ENCODE measurements at places on chromosomes 7 and 10. TPM values are rescaled to one million over a fixed set of nuclear protein-coding genes. Genes with fewer than 3 reads are reported as not detected.

The INMT gene
- total RNA-seq: 142 TPM

The SKIDA1 gene
- total RNA-seq: 0.39 TPM

The VSTM2A gene
- total RNA-seq: 0.84 TPM

The TMEM140 gene
- 31.8 TPM for total RNA-seq

The CYP3A7 gene
- total RNA-seq: not detected

The SDK1 gene
- total RNA-seq: 10.7 TPM

The LBX1 gene
- not detected for total RNA-seq

The SPDYE5 gene
- total RNA-seq: not detected

The CYP26C1 gene
- 2.2 TPM for total RNA-seq

The STEAP1B gene
- total RNA-seq: 4.2 TPM

The DYNC1I1 gene
- total RNA-seq: 12.0 TPM

The LIPJ gene
- not detected for total RNA-seq

GRCh38 chr10:131810805-131811629, 89.8 kb upstream of the PPP2R2D start:
- H3K4me1 ChIP-seq: no peaks in the 10 kb centered on the region
- no peak overlapping the region for H3K27ac ChIP-seq
- no peaks in the 10 kb centered on the region for H3K36me3 ChIP-seq
- no peaks in the 10 kb centered on the region for H3K27me3 ChIP-seq

DNA sequence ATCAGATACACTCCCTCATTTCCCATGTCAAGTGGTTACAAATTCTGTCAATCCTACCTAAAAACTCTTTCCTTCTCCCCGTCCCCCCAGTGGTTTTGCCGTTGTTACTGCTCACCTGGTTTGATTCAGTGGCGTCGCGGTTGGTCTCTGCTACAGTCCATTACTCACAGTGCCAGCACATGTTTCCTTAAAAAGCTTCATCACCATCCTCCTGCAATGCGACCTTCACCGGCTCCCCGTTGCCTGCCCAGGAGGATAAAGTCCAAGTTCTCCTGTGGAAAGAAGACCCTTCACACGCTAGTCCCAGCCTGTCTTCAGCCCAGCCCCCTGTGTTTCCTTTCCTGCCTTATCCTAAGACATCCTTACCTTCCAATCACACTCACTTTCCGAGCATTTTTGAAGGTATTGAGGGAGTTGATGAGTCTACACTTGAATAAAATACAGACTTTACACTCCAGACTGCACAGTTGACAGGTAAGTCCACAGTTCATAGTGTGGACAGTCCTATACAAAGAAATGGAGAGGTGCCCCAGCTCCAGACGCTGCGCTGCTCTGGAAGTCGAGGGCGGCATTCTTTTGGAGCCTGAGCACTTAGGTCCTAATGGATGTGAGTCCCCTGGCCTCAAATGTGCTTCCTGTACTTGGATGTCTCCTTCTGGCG, 3.4 kb upstream of the LARP4B start:
- no peaks in the 10 kb centered on the region for H3K36me3 ChIP-seq
- peaks cover 4% of the 10 kb centered on the region for H3K4me1 ChIP-seq
- H3K27ac ChIP-seq: no peak overlapping the region
- no peak for DNase-seq

DNA sequence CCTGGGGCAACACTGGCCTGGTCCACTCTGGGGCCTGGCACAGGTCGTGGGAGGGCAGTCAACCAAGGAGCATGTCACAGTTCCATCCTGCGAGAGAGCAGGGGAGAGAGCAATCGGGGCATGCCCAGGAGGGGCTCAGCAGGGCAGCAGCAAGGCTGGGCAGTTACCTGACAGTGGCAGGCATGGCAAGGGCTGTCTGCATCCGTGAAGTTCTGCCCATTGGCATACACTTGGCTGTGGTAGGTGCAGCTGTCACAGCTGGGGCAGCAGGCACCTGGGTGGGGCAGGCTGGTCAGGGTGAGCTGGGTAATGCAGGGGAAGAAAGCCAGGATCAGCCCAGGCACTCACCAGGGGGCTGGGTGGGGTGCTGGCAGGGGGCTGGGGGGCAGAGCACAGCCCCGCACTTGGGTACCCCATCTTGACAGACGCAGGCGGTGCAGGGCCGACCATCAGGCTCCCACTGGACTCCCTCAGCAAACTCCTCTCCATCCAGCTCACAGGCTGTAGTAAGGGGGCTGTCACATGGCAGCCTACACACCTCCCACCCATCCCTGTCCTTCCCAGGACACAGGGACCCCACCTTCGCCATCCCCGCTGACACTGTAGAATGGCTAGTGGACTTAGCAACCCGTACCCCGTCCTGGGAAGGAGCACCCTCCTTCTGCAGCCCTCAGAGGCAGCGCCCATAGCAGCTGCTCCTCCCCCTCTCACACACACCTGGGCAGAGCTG, 17.8 kb downstream of the KCP start:
- no peaks in the 10 kb centered on the region for H3K4me1 ChIP-seq
- DNase-seq: no peak
- H3K36me3 ChIP-seq: no peaks in the 10 kb centered on the region

GRCh38 chr7:116524609-116525297, at the start of gene CAV1:
TSS of gene CAV1 (plus strand) at chr7:116525036. CDS start at chr7:116525063, 27 bp downstream.
- peak within 1 kb of the TSS; percentile 79 for H3K27ac ChIP-seq
- H3K4me1 ChIP-seq: peaks cover 18% of the 10 kb centered on the region
- peak within 1 kb of the TSS; percentile 63 for H3K4me3 ChIP-seq
- no peaks in the 10 kb centered on the region for H3K27me3 ChIP-seq
- no peaks in the 10 kb centered on the region for H3K36me3 ChIP-seq

GRCh38 chr7:119783799-119784198, 489.2 kb upstream of the KCND2 start:
- DNase-seq: no peak
- H3K4me3 ChIP-seq: no peak overlapping the region
- no peaks in the 10 kb centered on the region for H3K27me3 ChIP-seq
- H3K27ac ChIP-seq: no peak overlapping the region

GRCh38 chr10:132600416-132600815, 62.8 kb downstream of the INPP5A start:
- no peaks in the 10 kb centered on the region for H3K27me3 ChIP-seq
- no peak overlapping the region for H3K27ac ChIP-seq
- DNase-seq: no peak
- H3K4me1 ChIP-seq: peaks cover 24% of the 10 kb centered on the region
- H3K4me3 ChIP-seq: no peak overlapping the region

GRCh38 chr10:88582411-88582805, 710 bp downstream of the RNLS start:
- DNase-seq: no peak
- no peaks in the 10 kb centered on the region for H3K27me3 ChIP-seq
- H3K4me3 ChIP-seq: peak overlapping the region; percentile 73
- no peaks in the 10 kb centered on the region for H3K36me3 ChIP-seq

GRCh38 chr7:98312201-98312600, 30.7 kb downstream of the BRI3 start:
- DNase-seq: no peak
- no peaks in the 10 kb centered on the region for H3K27me3 ChIP-seq
- H3K4me1 ChIP-seq: no peaks in the 10 kb centered on the region
- no peak overlapping the region for H3K4me3 ChIP-seq
- no peak overlapping the region for H3K27ac ChIP-seq
- H3K36me3 ChIP-seq: no peaks in the 10 kb centered on the region

GRCh38 chr10:53115660-53116059, 343.1 kb upstream of the MBL2 start:
- no peaks in the 10 kb centered on the region for H3K4me1 ChIP-seq
- no peaks in the 10 kb centered on the region for H3K36me3 ChIP-seq
- no peak overlapping the region for H3K4me3 ChIP-seq
- H3K27ac ChIP-seq: no peak overlapping the region

GRCh38 chr10:70232155-70232858, 922 bp downstream of the PPA1 start:
- no peaks in the 10 kb centered on the region for H3K36me3 ChIP-seq
- no peaks in the 10 kb centered on the region for H3K4me1 ChIP-seq
- H3K27me3 ChIP-seq: no peaks in the 10 kb centered on the region

- no peaks in the 10 kb centered on the region for H3K27me3 ChIP-seq
- no peak overlapping the region for H3K4me3 ChIP-seq
- peak overlapping the region; percentile 72 for H3K27ac ChIP-seq
Observed at GRCh38 chr10:48606530-48607355, 1.9 kb upstream of the ARHGAP22 start.

DNA sequence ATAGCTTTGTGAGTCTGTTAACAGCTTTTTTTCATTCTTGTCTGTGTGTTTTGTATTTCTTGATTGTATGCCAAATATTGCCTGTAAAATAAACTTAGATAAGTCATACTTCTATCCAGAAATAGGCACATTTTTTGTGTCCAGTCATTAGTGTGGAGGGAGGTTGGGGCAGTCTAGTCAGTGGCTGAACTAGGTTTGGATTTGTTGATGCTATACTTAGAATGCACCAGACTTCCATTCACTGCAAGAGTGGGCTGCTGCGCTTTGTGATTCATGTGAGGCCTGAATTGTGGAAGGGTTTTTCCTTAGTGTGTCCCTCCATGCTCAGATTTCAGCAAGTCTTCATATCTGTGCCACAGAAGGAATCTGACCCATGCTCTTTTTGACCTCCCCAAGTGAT, 50.0 kb downstream of the TRUB1 start:
- no peaks in the 10 kb centered on the region for H3K27me3 ChIP-seq
- H3K4me1 ChIP-seq: no peaks in the 10 kb centered on the region
- no peak overlapping the region for H3K4me3 ChIP-seq
- no peaks in the 10 kb centered on the region for H3K36me3 ChIP-seq
- no peak overlapping the region for H3K27ac ChIP-seq

DNA sequence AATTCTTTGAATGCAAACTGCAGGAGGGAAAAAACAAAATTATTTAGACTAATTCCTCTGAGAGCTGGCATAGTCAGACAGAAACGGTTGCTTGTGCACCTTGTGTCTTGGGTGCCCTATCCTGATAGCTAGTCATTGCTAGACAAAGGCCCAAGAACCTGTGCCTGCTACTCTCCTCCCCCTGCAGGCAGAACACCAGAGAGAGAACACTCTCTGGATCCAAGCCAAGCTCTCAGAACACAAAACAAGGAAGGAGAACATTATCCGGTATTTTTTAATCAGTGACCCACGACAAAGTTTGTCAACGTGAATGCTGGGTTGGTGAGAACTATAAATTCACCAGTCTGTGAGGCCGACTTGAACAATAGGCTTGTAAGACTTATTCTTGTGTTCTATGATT, 18.8 kb upstream of the PPP1R9A start:
- no peak overlapping the region for H3K4me3 ChIP-seq
- no peak for DNase-seq
- no peaks in the 10 kb centered on the region for H3K27me3 ChIP-seq
- H3K27ac ChIP-seq: no peak overlapping the region
- H3K4me1 ChIP-seq: no peaks in the 10 kb centered on the region

GRCh38 chr10:99466632-99467223, 36.3 kb upstream of the GOT1 start:
- no peaks in the 10 kb centered on the region for H3K4me1 ChIP-seq
- H3K27me3 ChIP-seq: no peaks in the 10 kb centered on the region
- H3K27ac ChIP-seq: no peak overlapping the region

DNA sequence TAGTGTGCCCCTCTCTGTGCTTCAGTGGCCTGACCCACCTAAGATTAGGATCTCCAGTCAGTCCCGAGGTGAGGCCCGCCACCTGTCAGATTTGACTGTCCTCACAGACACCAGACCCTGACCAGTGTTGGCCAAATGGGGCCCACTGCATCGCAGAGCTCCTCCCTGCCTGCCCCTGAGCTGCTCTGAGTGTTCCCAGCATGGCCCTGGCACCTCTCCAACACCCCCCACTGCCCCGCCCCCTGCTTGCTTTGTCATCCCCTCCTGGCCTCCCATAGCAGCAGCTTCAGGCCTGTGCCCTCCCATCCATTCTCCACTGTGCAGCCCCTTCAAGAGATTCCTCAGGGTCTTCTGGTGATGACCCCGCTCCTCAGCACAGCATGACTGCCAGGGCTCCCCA, 67.6 kb downstream of the C10orf120 start:
- H3K27ac ChIP-seq: no peak overlapping the region
- no peaks in the 10 kb centered on the region for H3K36me3 ChIP-seq
- no peaks in the 10 kb centered on the region for H3K4me1 ChIP-seq
- no peak overlapping the region for H3K4me3 ChIP-seq

DNA sequence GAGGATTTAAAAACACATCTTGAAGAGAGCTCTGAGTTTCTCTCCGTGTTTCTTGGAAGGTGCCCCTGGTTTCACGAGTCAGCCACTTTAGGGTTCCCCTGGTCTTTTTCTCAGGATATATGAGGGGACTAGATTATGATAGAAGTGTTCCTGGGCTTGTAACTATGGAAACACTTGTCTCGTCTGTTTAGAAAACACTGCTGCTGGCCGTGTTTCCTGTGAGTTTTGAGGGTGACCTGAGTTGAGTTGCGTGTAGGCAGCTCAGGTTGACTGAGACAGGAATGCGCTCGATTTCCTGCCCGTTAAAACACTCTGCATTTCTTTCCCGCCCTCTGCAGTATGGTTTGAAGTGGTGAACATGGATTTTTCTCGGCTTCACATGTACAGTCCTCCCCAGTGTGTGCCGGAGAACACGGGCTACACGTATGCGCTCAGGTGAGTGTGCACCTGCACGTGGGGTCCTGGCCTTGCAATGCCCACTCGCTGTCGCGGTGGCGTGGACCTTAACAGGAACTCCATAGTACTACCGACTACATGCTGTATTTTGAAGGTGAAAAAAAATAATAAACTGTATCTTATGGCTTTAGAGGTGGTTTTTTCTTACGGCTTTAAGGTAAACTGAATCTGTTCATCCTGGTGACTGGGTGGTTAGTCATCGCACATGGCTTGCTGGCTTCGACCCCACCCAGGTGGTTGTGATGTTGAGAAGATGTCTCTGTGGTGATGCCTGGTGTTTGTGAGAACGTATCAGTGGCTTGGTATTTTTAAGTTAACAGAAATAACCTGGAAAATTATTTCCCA, at the start of gene SUN1:
Gene SUN1, plus strand, starts transcription at position 310 of the 801 bp plus-strand sequence. Its CDS starts 49 bp downstream, at position 359.
- DNase-seq: no peak
- no peaks in the 10 kb centered on the region for H3K36me3 ChIP-seq
- H3K27me3 ChIP-seq: no peaks in the 10 kb centered on the region

DNA sequence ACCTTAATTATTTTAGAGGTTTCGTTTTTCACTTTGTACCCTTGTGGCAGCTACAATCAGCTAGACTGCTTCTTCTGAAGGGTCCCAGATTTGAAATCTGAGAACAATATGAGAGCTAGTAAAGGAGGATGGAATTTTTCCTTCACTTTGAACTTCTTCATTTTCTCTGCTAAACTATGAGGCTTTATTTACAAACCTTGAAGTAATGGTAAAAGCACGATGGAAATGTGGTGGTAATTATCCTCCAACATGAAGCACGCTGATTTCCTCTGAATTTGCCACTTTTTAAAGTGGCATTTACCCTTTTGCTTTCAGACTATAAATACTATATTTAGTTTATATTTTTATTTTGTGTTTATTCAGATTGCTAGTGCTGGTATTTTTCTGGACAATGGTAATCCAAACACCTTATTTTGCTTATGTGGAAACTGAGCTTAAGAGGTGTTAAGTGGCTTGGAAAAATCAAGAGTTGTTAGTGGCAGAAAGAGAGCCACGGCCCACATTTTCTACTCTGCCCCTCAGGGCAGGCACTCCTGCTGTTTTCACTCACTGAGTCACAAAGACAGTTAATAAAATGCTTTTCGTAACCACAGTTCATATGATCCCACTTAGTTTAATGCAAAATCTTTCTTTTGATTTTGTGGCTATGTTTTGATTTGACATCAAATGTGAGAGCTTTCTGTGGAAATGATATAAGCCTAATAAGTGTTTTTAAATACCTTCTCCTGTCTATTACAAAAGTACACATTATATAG, 2.7 kb downstream of the SSMEM1 start:
- H3K4me3 ChIP-seq: no peak overlapping the region
- no peaks in the 10 kb centered on the region for H3K36me3 ChIP-seq
- H3K4me1 ChIP-seq: no peaks in the 10 kb centered on the region

GRCh38 chr7:150356265-150356897, 12.2 kb upstream of the REPIN1 start:
- no peaks in the 10 kb centered on the region for H3K36me3 ChIP-seq
- DNase-seq: no peak
- H3K27me3 ChIP-seq: no peaks in the 10 kb centered on the region
- no peak overlapping the region for H3K4me3 ChIP-seq
